Activated naive CD4-positive, alpha-beta T cell treated with anti-CD3 and anti-CD28 coated beads for 36 hours (primary cell): ENCODE measurements at places on chromosomes 11 and 22. TPM values are rescaled to one million over a fixed set of nuclear protein-coding genes. Genes with fewer than 3 reads are reported as not detected.

GRCh38 chr11:117502779-117503100 lies 175.1 kb downstream of the CEP164 start:
- no peak overlapping the region for H3K27ac ChIP-seq
- no peaks in the 10 kb centered on the region for H3K27me3 ChIP-seq
- H3K4me1 ChIP-seq = no peaks in the 10 kb centered on the region
- no peak overlapping the region for H3K4me3 ChIP-seq
- no peak for DNase-seq

- peak within 1 kb of the TSS; percentile 15 for H3K4me3 ChIP-seq
- H3K27ac ChIP-seq = no peak within 1 kb of the TSS
- peak; percentile 13 for DNase-seq
- H3K27me3 ChIP-seq = peaks cover 50% of the 10 kb centered on the region
- peaks cover 20% of the 10 kb centered on the region for H3K4me1 ChIP-seq
Observed at GRCh38 chr11:105609832-105610781, at the start of gene GRIA4. GRIA4 (plus strand) TSS chr11:105610073; CDS start chr11:105610998, 925 bp downstream.

- H3K27me3 ChIP-seq = no peaks in the 10 kb centered on the region
- no peaks in the 10 kb centered on the region for H3K36me3 ChIP-seq
- DNase-seq = no peak
- no peak overlapping the region for H3K27ac ChIP-seq
Observed at GRCh38 chr11:64568041-64568571, 22.9 kb upstream of the SLC22A12 start.

GRCh38 chr11:120395778-120396177 lies 59.6 kb downstream of the ARHGEF12 start:
- H3K4me1 ChIP-seq = no peaks in the 10 kb centered on the region
- peaks cover 1% of the 10 kb centered on the region for H3K36me3 ChIP-seq
- no peak for DNase-seq
- H3K4me3 ChIP-seq = no peak overlapping the region

DNA sequence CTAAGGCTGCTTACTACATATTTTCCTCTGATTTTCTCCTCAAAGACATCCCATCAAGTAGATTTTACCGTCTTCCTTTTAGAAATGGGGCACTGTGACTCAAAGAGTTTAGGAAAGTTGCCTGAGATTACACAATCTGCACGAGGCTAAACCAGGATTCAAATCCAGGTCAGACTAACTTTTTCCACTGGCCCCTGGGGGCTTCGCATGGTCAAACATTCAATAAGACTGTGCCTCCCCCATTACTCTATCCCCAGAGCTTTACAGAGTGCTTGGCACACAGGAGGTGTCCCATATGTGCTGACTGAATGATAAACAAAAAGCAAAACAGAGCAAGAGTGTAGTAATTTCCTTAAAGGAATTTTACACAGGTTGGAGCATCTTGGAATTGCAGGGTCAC lies 118.1 kb upstream of the TEAD1 start:
- no peak overlapping the region for H3K27ac ChIP-seq
- no peaks in the 10 kb centered on the region for H3K4me1 ChIP-seq
- no peak for DNase-seq

DNA sequence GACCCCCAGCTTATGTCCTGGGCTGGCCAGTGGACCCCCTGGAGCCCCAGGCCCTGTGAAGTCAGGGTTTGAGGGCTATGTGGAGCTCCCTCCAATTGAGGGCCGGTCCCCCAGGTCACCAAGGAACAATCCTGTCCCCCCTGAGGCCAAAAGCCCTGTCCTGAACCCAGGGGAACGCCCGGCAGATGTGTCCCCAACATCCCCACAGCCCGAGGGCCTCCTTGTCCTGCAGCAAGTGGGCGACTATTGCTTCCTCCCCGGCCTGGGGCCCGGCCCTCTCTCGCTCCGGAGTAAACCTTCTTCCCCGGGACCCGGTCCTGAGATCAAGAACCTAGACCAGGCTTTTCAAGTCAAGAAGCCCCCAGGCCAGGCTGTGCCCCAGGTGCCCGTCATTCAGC lies 24.6 kb downstream of the CSF2RB start:
- no peaks in the 10 kb centered on the region for H3K36me3 ChIP-seq
- H3K27ac ChIP-seq = no peak overlapping the region
- H3K4me3 ChIP-seq = no peak overlapping the region
- no peak for DNase-seq
- H3K4me1 ChIP-seq = no peaks in the 10 kb centered on the region

- no peak overlapping the region for H3K4me3 ChIP-seq
- H3K36me3 ChIP-seq = no peaks in the 10 kb centered on the region
- no peaks in the 10 kb centered on the region for H3K27me3 ChIP-seq
- no peak overlapping the region for H3K27ac ChIP-seq
- no peak for DNase-seq
- H3K4me1 ChIP-seq = no peaks in the 10 kb centered on the region
Observed at GRCh38 chr22:44396021-44396726, 83.4 kb upstream of the SHISAL1 start.

GRCh38 chr11:4090258-4090657 lies 4.3 kb upstream of the RRM1 start:
- peak; percentile 33 for DNase-seq
- peaks cover 30% of the 10 kb centered on the region for H3K36me3 ChIP-seq
- H3K27me3 ChIP-seq = no peaks in the 10 kb centered on the region
- H3K27ac ChIP-seq = peak overlapping the region; percentile 77
- H3K4me1 ChIP-seq = peaks cover 66% of the 10 kb centered on the region

DNA sequence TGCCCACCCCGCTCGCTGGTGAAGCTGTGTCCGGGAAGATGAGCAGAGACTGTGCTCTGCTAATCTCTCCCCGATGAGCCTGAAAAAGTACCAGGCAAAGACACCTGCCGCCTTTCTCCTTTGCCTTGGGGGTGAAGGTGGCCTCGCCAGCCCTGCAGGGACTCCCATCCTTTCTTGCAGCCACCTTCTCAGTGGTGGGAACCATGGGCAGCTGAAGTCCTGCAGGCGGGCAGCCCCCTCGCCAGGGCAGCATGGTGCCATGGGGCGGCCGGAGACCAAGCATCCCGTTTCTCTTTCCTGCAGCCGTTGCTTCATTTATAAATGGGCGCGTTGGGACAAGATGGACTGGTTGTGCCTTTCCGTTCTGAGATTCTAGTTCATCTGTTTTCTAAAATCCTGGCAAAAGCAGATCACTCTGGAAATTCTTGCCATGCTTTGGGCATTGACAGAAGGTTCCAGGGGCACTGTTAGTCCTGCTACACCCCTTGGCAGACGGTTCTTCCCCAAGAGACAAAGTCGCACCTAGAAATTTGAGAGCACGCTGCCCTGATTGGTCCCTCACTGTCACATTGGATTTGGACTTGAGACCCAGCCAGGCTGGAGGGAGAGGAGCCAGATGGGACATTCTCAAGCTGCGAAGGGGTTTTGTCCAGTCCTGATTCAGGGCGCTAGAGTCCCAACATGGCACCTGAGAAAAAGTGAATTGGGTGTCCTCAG lies 7.5 kb downstream of the CTTN start:
- H3K4me1 ChIP-seq = peaks cover 11% of the 10 kb centered on the region
- H3K27ac ChIP-seq = no peak overlapping the region
- no peak for DNase-seq
- no peak overlapping the region for H3K4me3 ChIP-seq
- H3K36me3 ChIP-seq = peaks cover 35% of the 10 kb centered on the region
- H3K27me3 ChIP-seq = peaks cover under 1% of the 10 kb centered on the region

DNA sequence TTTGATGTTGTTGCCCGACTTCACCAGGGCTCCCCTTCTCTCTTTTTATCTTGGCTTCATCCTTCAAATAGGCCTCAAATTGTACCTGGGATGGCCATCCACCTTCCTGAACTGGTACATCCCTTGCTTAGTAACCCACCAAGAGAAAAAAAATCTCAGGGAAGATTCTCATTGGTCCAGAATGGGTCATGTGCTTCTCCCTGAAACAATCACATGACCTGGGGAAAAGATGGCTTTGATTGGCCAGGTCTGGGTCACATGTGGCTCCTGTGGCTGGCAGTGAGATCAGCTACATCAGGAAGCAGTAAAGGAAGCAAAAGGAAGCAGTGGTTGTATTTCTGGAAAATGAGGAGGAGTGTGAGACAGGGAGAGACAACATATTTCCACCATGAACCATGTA lies 540.2 kb downstream of the MIAT start:
- no peaks in the 10 kb centered on the region for H3K4me1 ChIP-seq
- H3K27me3 ChIP-seq = peaks cover 17% of the 10 kb centered on the region
- DNase-seq = no peak
- H3K27ac ChIP-seq = no peak overlapping the region
- no peaks in the 10 kb centered on the region for H3K36me3 ChIP-seq

DNA sequence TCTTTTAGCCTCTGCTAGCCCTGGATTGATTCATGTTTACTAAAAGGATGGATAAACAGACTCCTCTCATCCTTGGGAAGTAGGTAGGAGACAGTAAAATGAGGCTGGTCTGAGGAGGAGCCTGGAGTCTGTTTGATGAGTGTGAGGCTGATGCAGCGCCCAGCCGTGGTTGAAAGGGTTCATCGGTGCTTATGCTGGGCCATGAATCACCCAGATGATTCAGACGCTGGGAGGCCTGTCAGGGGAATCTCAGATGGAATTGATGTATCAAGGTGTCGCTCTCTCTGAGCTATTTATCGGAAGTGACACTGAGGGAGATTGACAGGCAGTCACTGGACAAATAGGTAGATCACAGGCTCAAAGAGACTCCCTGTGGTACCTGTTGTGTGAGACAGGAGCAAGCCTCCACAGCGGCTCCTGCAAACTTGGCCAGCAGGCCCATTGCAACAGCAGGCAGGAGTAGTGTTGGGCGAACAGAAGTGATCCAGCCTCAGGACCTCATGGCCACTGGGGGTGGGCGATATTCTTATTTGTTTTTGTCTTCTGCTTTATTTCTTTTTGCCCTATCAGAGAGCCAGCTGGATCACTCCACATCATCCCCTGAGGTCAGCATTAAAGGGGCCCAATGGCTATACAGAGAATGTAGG lies 109.9 kb upstream of the CADM1 start:
- H3K36me3 ChIP-seq = no peaks in the 10 kb centered on the region
- peaks cover 2% of the 10 kb centered on the region for H3K27me3 ChIP-seq
- no peak for DNase-seq
- no peak overlapping the region for H3K4me3 ChIP-seq

- H3K4me3 ChIP-seq = no peak overlapping the region
- H3K4me1 ChIP-seq = peaks cover 34% of the 10 kb centered on the region
- H3K27ac ChIP-seq = no peak overlapping the region
- no peaks in the 10 kb centered on the region for H3K27me3 ChIP-seq
- peaks cover 23% of the 10 kb centered on the region for H3K36me3 ChIP-seq
Observed at GRCh38 chr11:130308886-130309285, 5.8 kb downstream of the ZBTB44 start.

GRCh38 chr22:35393116-35394010 lies 6.6 kb upstream of the MCM5 start:
- H3K4me1 ChIP-seq = no peaks in the 10 kb centered on the region
- H3K27ac ChIP-seq = no peak overlapping the region
- peaks cover 6% of the 10 kb centered on the region for H3K27me3 ChIP-seq
- H3K4me3 ChIP-seq = no peak overlapping the region
- no peak for DNase-seq

DNA sequence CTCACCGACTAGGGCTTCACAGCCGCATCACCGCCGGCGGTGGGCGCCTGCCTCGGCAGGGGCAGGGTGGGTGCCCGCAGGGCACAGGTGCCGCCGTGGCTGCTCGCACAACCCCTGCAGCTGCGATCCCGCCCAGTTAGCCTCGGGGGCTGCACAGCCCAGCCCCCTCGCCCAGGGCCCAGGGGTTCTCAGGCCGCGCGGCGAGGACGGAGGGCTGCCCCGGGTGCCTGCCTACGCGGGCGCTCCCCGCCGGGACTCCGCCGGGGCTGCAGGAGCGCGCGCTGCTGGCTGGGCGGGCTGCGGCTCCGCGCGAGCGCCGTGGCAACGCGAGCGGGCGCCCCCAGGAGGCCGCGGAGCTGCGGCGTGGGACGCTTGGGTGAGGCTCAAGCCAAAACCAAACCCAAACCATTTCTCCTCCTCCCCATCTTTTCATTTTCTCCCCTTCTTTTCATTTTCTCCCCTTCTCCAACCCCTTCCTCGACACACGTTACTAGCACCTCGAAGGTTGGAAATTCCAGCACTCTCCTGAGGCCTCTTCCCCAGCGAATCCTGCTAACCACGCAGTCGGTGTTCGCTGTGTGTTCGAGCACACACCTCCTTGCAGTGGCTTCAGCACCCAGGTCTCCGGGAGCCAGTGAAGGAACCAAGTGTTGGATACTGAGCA lies at the start of gene MICAL3:
MICAL3 (minus strand) TSS at position 286 of the 664 bp plus-strand sequence. CDS start 117,749 bp downstream, outside the sequence.
- DNase-seq = peak; percentile 63
- peaks cover 27% of the 10 kb centered on the region for H3K27me3 ChIP-seq
- no peaks in the 10 kb centered on the region for H3K36me3 ChIP-seq
- no peak within 1 kb of the TSS for H3K27ac ChIP-seq

- no peaks in the 10 kb centered on the region for H3K27me3 ChIP-seq
- H3K4me3 ChIP-seq = no peak overlapping the region
- peaks cover 14% of the 10 kb centered on the region for H3K36me3 ChIP-seq
Observed at GRCh38 chr11:96112192-96113128, 188.6 kb upstream of the MTMR2 start.

DNA sequence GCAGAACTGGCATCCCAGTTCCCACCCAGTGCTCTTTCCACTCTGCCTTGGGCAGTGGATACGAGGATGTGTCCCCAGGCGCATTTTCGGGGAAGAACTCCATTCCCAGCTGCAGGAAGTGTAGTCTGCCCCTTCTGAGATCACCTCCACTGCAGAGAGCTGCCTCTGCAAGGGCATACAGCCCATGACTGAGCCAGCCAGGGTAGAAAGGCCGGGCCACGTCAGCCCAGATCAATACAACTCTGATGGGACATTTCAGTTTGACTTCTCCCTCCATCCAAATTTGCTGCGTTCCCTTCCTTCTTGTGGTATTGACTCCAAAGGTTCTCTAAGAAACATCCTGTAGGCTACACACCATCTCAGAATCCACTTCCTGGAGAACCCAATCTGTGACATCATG lies 19.7 kb downstream of the MOGAT2 start:
- H3K4me1 ChIP-seq = peaks cover 2% of the 10 kb centered on the region
- DNase-seq = no peak
- H3K27ac ChIP-seq = no peak overlapping the region
- H3K4me3 ChIP-seq = no peak overlapping the region
- H3K36me3 ChIP-seq = no peaks in the 10 kb centered on the region

The CRYAB gene
- total RNA-seq = not detected

The OR10D3 gene
- total RNA-seq = not detected

The OR5D16 gene
- total RNA-seq = not detected

The CDKN1C gene
- total RNA-seq = 0.26 TPM

The SLC6A5 gene
- total RNA-seq = not detected

The TTC38 gene
- 6.1 TPM for total RNA-seq

The SLC22A9 gene
- not detected for total RNA-seq
